ENCODE measurements at places on chromosomes 4 and X. TPM values are rescaled to one million over a fixed set of nuclear protein-coding genes. Genes with fewer than 3 reads are reported as not detected.

RBM3 gene
- 43.2 TPM for polyA plus RNA-seq

FGFR3 gene
- polyA plus RNA-seq: 19.1 TPM

TKTL2 gene
- not detected for polyA plus RNA-seq

DCAF12L2 gene
- polyA plus RNA-seq: not detected

ADH5 gene
- 90.4 TPM for polyA plus RNA-seq

MAGEB10 gene
- not detected for polyA plus RNA-seq

IL21 gene
- polyA plus RNA-seq: not detected

- no peak overlapping the region for H3K4me3 ChIP-seq
- H3K27me3 ChIP-seq: no peaks in the 10 kb centered on the region
- DNase-seq: no peak
- H3K36me3 ChIP-seq: no peaks in the 10 kb centered on the region
These were observed 83.1 kb upstream of the FAT4 start for GRCh38 chr4:125231661-125232060.

- no peak overlapping the region for H3K4me3 ChIP-seq
- no peaks in the 10 kb centered on the region for H3K27me3 ChIP-seq
These were observed 197.2 kb downstream of the ARHGAP24 start for GRCh38 chr4:85672116-85672515.

DNA sequence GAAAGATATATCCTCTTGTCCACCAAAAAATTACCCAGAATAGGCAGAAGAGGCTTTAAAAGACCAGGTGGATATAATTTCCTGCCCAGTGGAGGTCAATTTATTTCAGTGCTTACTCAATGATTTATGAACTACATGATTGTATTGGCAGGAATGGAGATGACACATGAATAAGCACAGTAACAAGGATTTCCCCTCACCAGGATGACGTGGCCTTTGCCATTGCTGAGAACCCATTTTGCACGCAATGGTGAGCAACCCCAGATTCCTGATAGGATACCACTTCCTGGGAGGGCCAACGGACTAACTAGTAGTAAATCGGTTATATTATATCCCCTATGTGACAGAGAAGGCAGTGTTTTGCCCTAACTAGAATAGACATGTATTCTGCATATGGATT lies 11.6 kb upstream of the TTC29 start:
- no peak overlapping the region for H3K4me3 ChIP-seq
- H3K27me3 ChIP-seq: peaks cover 6% of the 10 kb centered on the region
- no peaks in the 10 kb centered on the region for H3K36me3 ChIP-seq
- H3K4me1 ChIP-seq: peaks cover 7% of the 10 kb centered on the region
- H3K27ac ChIP-seq: no peak overlapping the region

DNA sequence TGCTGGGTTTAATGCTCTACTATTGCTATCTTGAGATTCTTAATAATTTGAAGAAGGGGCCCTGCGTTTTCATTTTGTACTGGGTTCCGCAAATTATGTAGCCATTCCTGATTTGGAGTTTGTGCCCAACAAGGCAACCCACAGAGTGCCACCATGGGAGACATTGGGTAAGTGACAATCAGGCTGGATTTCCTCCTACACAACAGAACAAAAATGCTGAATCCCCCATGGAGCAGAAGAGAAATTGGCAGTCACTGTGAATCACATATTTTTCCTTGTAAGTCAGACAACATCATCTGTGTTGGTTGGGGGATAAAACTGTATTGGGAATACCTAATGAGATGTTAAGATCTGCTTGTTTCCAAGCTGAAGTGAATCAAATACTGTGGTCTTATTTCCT lies 80.9 kb downstream of the CNGA2 start:
- no peak for DNase-seq
- no peak overlapping the region for H3K4me3 ChIP-seq
- no peaks in the 10 kb centered on the region for H3K4me1 ChIP-seq
- H3K27me3 ChIP-seq: no peaks in the 10 kb centered on the region
- no peak overlapping the region for H3K27ac ChIP-seq

- no peaks in the 10 kb centered on the region for H3K36me3 ChIP-seq
- no peak overlapping the region for H3K4me3 ChIP-seq
- no peaks in the 10 kb centered on the region for H3K27me3 ChIP-seq
These were observed 335.9 kb upstream of the AADAT start for GRCh38 chr4:170425521-170426143.

DNA sequence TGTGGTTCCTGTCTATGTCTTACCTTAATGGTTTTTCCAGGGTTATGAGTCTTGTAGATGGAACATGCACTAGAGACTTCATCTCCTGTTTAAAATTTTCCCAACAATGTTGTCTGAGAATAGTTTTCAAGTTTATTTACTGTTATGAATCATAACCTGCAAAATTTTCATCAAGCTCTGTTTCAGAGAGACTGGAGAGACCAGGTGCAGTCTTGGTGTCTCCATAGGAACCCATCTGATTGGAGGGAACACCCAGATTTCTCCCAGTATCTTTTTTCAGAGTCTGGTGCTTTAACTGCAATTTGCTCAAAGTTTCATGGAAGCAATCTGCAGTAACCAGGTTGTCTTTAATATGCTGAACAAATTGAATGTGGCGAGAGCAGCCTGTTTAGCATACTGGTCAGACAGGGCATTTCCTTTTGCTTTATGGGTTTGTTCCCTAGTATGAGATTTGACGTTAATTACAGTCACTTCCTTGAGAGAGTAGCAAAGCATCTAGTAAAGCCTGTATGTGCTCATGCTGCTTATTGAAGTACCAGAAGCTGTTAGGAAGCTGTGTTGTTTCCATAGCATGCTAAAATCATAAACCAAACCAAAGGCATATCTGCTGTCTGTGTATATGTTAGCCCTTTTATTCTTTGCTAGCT lies 18.8 kb upstream of the VSIG1 start:
- H3K27me3 ChIP-seq: no peaks in the 10 kb centered on the region
- H3K27ac ChIP-seq: no peak overlapping the region
- H3K36me3 ChIP-seq: no peaks in the 10 kb centered on the region
- DNase-seq: no peak
- H3K4me1 ChIP-seq: no peaks in the 10 kb centered on the region

DNA sequence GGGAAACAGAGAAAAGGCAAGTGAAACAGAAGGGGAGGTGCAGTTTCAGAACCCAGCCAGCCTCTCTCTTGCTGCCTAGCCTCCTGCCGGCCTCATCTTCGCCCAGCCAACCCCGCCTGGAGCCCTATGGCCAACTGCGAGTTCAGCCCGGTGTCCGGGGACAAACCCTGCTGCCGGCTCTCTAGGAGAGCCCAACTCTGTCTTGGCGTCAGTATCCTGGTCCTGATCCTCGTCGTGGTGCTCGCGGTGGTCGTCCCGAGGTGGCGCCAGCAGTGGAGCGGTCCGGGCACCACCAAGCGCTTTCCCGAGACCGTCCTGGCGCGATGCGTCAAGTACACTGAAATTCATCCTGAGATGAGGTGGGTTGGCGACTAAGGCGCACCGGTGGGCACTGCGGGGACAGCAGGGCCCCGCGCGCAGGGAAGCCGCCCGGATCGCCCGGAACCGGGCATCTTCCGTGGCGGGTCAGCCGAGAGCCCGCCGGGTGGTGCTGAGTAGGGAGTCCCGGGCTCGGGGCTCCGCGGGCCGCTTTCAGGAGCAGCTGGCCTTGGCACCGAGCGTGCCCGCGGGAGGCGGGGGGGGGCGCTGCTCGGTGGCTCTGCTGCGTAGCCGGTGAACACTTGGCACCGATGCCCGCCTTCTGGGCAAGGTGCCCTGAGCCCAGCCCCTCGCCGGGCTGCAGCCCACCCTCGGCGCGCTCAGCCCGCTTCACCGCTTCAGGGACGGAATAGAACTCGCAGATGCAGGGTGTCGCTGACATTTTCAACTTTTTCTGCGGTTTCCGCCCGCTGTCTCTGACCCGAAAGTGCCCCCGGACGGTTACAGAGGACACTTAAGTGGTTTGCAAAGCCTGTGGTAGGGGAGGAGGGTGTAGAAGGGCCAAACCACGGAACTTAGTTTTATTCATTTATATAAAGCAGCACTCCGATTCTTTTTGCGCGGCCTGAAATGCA lies at the start of gene CD38:
Gene CD38, plus strand, starts transcription at position 40 of the 953 bp plus-strand sequence. Its CDS starts 87 bp downstream, at position 127.
- peaks cover 17% of the 10 kb centered on the region for H3K4me1 ChIP-seq
- H3K36me3 ChIP-seq: no peaks in the 10 kb centered on the region
- peak within 1 kb of the TSS; percentile 79 for H3K27ac ChIP-seq
- peak within 1 kb of the TSS; percentile 88 for H3K4me3 ChIP-seq

DNA sequence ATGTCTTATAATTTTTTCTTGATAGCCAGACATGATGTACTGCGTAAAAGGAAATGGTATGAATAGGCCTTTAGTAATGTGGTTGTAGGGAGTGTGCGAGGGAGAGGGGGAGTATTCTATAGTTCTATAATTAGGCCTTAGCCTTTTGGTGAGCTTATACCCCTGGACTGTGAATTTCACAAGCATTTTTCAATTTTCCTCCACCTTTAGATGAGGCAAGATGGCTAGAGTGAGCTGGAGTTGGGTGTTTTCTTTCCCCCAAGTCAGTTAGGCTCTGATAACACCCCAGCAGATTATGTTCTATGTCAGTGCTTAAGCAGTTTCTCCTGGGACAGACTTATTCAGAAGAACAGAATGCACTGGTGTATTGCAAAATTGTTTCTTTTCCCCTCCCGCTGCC lies 210.2 kb upstream of the NPY2R start:
- no peaks in the 10 kb centered on the region for H3K27me3 ChIP-seq
- no peak overlapping the region for H3K27ac ChIP-seq
- no peak overlapping the region for H3K4me3 ChIP-seq

GRCh38 chr4:158327525-158327924 lies 117.2 kb downstream of the TMEM144 start:
- no peaks in the 10 kb centered on the region for H3K4me1 ChIP-seq
- H3K27ac ChIP-seq: no peak overlapping the region
- no peaks in the 10 kb centered on the region for H3K36me3 ChIP-seq
- H3K27me3 ChIP-seq: no peaks in the 10 kb centered on the region
- H3K4me3 ChIP-seq: no peak overlapping the region

DNA sequence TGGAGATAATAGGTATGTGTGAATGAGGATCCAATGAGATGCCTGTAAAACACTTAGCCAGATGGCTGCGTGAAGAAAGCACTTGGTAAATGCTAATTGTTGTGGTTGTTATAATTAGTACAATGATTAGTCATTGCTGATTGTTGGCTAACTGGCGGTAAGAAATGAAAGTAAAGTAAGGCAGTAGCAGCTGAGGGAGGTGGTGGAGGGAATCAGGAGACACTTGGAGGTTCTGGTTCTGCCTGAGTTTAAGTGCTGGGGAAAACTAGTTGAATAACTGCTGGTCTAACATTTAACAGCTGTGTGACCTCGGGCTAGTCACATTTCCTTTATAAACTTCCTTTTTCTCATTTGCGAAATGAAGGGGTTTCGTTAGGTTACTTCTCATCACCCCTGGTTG lies 30.9 kb downstream of the CD38 start:
- H3K27ac ChIP-seq: no peak overlapping the region
- peak overlapping the region; percentile 10 for H3K4me3 ChIP-seq
- no peak for DNase-seq

DNA sequence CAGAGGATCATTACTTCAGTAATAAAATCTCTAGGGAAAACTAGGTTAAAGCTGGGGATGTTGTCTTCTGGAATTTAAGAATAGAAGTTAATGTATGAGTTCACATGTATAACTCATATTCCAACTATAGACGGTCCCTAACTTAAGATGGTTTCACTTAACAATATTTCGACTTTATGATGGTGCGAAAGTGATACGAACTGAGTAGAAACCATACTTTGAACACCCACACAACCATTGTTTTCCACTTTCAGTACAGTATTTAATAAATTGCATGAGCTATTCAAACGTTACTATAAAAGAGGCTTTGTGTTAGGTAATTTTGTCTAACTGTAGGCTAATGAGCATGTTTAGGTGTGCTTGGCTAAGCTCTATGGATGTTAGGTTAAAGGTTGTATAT lies 38.7 kb downstream of the CCSER1 start:
- H3K27ac ChIP-seq: no peak overlapping the region
- no peak for DNase-seq
- no peaks in the 10 kb centered on the region for H3K27me3 ChIP-seq

DNA sequence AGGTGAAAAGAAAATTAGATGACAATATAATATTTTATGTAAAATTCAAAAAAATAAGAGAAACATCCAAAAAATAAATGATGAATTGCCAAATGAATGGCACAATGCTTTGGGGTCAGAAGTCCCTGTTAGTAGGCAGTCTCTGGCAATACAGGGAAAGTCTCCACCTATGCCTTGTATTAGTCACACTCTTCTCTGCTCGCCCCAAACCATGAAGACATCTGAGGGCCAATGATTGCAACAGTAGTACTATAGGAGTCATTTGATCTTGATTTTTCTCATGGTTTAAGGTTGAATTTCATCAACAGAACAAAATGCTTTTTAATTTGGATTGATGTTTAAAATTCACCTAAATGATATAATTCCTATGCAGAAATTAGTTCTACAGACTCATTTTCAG lies 3.9 kb upstream of the PRSS12 start:
- H3K36me3 ChIP-seq: no peaks in the 10 kb centered on the region
- no peak overlapping the region for H3K4me3 ChIP-seq
- H3K4me1 ChIP-seq: peaks cover 16% of the 10 kb centered on the region
- H3K27me3 ChIP-seq: no peaks in the 10 kb centered on the region

- DNase-seq: no peak
- H3K27me3 ChIP-seq: no peaks in the 10 kb centered on the region
- no peak overlapping the region for H3K4me3 ChIP-seq
- H3K4me1 ChIP-seq: no peaks in the 10 kb centered on the region
These were observed 392.2 kb downstream of the OPHN1 start for GRCh38 chrX:68041110-68041509.

DNA sequence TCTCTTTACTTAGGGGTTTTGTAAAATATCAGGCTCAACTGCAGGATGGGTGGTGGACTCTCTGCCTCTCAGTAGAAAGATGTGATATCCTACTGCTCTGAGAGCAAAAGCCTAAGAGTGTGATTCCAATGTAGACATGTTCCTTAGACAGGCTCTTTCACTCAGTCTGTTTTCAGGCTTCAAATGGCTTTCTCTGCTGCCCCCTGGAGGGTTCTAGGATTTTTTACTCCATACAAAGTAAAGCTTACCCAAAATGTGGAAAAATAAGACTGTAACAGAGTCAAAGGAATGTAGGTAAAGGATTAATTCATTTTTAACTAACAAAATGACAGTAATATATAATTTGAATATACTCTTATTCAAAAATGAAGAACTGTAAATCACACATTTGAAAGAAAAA lies 32.1 kb downstream of the ZGRF1 start:
- no peak overlapping the region for H3K4me3 ChIP-seq
- H3K27ac ChIP-seq: no peak overlapping the region
- DNase-seq: peak; percentile 38
- H3K27me3 ChIP-seq: no peaks in the 10 kb centered on the region
- H3K36me3 ChIP-seq: no peaks in the 10 kb centered on the region

DNA sequence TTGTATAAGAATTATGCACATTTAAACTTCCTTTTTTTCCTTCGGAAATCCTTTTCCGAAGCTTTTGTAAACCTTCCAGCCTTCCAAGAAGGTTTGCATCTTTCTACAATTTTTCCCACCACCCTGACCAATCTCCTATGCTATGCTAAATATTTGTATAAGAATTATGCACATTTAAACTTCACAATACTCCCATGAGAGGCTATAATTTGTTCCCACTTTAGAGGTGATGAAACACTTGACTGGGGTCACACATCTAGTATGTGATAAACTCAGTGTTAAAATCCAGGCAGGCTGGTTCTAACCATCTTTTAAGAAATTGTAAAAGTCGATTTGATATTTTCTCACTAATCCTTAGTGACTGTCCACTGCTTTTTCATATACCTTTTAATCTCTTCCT lies 22.1 kb downstream of the NUDT6 start:
- no peak overlapping the region for H3K27ac ChIP-seq
- H3K4me1 ChIP-seq: peaks cover 8% of the 10 kb centered on the region
- no peaks in the 10 kb centered on the region for H3K27me3 ChIP-seq
- peaks cover 4% of the 10 kb centered on the region for H3K36me3 ChIP-seq
